Fibroblast of lung (primary cell): ENCODE measurements at places on chromosomes 1 and 21. TPM values are rescaled to one million over a fixed set of nuclear protein-coding genes. Genes with fewer than 3 reads are reported as not detected.

The DUSP23 gene
- polyA plus RNA-seq = 4.7 and 7.5 TPM in 2 replicates

The PAQR6 gene
- 0.05 and 0.17 TPM in 2 replicates for polyA plus RNA-seq

The ALPL gene
- polyA plus RNA-seq = 0.21 and 1.3 TPM in 2 replicates

The CD84 gene
- polyA plus RNA-seq = not detected in 2 replicates

The HLX gene
- polyA plus RNA-seq = 5.4 and 8.2 TPM in 2 replicates

The TRIM63 gene
- not detected in 2 replicates for polyA plus RNA-seq

The S100A3 gene
- polyA plus RNA-seq = 11.5 and 14.8 TPM in 2 replicates

The PBX1 gene
- polyA plus RNA-seq = 43.1 and 47.2 TPM in 2 replicates

The TMEM61 gene
- not detected in 2 replicates for polyA plus RNA-seq

The POLR3GL gene
- 22.6 and 23.3 TPM in 2 replicates for polyA plus RNA-seq

The ILDR2 gene
- 0.03 and 0.14 TPM in 2 replicates for polyA plus RNA-seq

DNA sequence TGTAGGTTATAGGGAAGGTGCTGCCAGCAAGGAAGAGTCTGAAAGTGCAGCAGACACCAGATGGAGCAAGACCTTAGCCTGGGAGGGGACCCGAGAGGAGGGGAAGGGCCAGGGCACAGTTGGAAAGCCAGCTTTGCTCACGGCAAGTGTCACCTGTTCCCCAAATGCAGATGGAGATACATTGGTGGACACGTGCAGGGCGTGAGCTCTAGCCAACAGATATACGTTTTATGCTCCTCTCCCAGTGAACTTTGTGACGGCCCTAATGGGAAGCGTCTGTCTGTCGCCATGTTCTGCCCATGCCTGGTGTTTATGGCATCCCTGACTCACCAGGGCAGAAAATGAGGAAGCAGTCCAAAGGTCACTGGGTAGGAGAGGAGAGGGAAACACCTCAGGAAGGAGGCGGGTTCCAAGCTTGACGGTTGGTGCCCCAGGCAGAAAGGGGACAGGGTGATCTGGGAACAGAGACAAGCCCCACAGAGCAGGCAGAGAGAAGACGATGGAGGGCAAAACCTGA, 7.6 kb downstream of the GPA33 start:
- H3K27me3 ChIP-seq = no peaks in the 10 kb centered on the region
- H3K27ac ChIP-seq = no peak overlapping the region
- no peaks in the 10 kb centered on the region for H3K4me1 ChIP-seq
- no peaks in the 10 kb centered on the region for H3K36me3 ChIP-seq
- no peak for DNase-seq

DNA sequence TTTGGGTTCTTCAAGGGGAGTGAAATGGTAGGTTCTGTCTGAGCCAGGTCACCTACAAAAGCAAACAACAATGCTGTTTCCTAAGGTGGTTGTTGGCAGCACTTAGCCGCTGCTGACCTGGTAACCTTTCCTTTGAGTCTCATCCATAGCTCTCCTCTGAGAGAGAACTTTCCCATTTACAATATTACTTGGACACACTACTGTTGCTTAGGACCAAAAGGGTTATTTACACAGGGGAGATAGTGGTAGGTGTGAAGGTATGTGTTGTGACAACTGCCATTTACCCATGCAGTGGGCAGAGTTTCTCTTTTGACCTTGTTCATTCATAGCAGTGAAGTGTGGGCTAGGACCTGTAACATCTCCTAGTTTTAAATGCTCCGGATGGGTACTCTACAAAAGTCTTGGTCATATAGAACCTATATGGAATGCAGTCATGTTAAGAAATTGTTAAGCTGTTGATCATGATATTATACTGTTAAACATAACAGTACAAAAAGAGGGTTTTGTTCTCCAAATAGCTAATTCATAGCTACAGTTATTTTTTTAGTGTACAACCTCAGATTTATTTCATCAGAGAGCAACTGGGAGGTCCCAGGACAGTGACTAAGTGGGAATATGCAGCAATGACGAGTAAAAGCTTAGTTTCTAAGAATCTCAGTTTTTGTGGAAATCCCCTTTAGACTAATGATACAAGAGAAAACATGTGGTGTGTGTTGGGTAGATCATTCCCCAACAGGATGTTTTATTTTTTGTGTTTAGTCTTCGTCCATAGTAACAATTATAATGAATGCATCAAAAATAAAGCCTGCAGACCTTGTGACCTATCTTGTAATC, 219.7 kb downstream of the NFIA start:
- no peak overlapping the region for H3K4me3 ChIP-seq
- H3K4me1 ChIP-seq = no peaks in the 10 kb centered on the region
- H3K27ac ChIP-seq = no peak overlapping the region
- no peaks in the 10 kb centered on the region for H3K27me3 ChIP-seq

DNA sequence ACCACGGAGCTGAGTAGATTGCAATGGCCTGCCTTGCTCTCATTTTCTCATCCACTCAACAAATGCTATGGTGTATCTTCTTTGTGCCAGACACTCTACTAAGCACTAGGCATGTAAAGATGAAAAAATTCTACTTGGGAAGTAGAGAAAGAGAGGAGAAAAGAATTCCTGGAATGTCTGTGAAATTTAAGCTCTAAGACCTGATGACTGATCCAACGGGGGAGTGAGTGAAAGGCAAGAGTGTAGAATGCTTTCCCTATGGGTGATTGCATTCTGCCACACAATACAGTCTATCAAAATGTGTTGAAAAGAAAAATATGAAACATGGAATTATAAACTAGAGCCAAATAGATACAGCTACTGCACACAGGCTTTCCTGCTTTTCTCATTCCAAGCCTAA, 82.3 kb downstream of the CYYR1 start:
- H3K36me3 ChIP-seq = no peaks in the 10 kb centered on the region
- DNase-seq = no peak
- H3K4me3 ChIP-seq = no peak overlapping the region
- H3K27ac ChIP-seq = no peak overlapping the region
- H3K27me3 ChIP-seq = no peaks in the 10 kb centered on the region

DNA sequence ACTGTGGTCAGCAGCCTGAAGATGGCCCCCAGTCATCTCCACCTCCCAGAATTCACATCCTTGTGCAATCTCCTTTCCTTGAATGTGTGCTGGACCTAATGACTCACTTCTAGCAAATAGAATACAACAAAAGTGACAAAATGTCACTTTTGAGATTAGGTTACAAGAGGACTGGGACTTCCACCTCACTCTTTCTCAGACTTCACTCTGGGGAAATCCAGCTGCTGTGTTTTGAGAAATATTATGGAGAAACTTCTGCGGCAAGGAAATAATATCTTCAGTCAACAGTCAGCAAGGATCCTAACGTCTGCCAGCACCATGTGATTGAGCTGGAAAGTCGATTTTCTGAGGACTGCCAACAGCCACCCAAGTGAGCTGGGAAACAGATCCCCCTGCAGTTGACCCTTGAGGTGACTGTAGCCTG, 70.5 kb upstream of the GADD45A start:
- H3K27me3 ChIP-seq = no peaks in the 10 kb centered on the region
- H3K36me3 ChIP-seq = no peaks in the 10 kb centered on the region
- peaks cover 3% of the 10 kb centered on the region for H3K4me1 ChIP-seq
- H3K27ac ChIP-seq = no peak overlapping the region
- DNase-seq = peak; percentile 6

- no peaks in the 10 kb centered on the region for H3K36me3 ChIP-seq
- DNase-seq = no peak
- H3K27ac ChIP-seq = no peak overlapping the region
Observed at GRCh38 chr1:65141394-65141793, 6.6 kb upstream of the AK4 start.

DNA sequence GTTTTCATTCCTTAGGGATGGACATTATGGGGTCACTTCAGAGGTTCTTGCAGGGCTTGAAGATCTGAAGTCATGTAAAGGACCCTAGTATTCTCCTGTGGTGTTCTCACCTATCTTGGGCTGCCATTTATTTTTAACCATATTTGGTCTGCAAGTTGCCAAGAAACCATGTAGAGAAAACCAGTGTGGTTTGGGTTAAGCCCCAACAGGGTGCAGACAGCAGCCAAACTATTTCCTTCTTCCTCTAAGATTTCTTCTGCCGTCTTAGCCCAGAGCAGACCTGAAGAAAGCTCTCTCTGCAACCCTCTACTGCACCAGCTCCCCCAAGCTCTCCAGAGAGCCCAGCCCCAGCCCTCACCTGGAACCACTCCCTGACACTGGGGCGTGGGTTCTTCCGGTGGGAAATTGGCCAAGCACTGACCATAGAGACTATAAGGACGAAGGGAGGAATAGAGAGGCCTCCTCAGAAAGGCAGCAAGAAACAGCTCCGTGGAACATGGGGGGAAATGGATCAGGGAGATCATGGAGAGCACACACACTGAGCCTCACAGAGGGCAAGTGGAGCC, 136.6 kb downstream of the SYF2 start:
- peaks cover 6% of the 10 kb centered on the region for H3K27me3 ChIP-seq
- peak; percentile 26 for DNase-seq
- H3K27ac ChIP-seq = no peak overlapping the region
- no peaks in the 10 kb centered on the region for H3K4me1 ChIP-seq
- H3K4me3 ChIP-seq = no peak overlapping the region

DNA sequence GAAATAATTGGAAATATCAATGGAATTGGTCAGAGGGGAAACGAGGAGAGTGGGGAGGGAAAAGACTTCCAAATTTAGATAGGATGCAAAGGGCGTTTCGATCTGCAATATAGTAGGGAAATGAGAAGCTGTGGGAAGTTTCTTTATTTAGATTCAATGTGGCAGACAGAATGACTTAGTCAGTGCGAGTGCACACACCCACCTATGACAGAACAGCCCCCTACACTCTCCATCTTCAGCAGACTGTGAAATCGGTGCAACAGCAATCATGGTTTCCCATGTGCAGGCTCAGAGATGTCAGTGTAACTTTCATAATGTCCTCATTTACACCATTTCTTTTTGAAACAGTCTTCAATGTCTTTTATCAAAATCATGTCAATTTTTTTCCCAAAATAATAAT, 46.0 kb downstream of the DIP2A start:
- H3K4me1 ChIP-seq = no peaks in the 10 kb centered on the region
- no peaks in the 10 kb centered on the region for H3K27me3 ChIP-seq

- H3K27ac ChIP-seq = no peak overlapping the region
- no peaks in the 10 kb centered on the region for H3K36me3 ChIP-seq
- no peak for DNase-seq
Observed at GRCh38 chr1:44025816-44026215, 5.4 kb downstream of the SLC6A9 start.

DNA sequence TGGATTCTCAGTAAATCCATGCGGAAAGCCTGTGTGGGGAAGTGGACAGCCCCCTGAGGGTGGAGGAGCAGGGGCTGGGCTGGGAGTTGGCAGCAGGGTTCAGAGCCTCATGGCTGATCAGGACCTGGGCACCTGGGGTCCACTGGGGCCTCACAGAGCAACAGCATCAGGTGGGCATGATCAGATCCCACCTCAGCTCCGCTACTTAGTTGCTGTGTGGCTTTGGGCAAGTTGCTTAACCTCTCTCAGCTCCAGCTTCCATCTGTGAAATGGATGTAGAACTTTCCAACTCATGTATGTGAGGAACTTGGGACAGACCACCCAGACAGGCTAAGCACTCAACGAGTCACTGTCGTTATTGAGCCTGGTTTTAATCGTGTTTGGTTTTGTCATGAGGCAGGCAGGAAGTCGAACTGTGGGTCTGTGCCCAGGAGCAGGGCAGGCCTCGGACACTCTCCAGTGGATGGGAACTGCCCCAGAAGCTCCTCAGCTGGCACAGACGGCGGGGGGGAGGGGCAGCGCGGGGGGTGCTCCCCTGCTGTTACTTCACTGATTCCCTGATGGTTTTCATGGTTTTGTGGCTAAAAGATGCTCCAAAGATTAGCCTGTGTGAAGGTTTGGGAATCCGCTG, 155.8 kb upstream of the TMEM51 start:
- H3K4me3 ChIP-seq = no peak overlapping the region
- H3K4me1 ChIP-seq = peaks cover 22% of the 10 kb centered on the region
- H3K36me3 ChIP-seq = no peaks in the 10 kb centered on the region
- H3K27me3 ChIP-seq = no peaks in the 10 kb centered on the region
- H3K27ac ChIP-seq = no peak overlapping the region

DNA sequence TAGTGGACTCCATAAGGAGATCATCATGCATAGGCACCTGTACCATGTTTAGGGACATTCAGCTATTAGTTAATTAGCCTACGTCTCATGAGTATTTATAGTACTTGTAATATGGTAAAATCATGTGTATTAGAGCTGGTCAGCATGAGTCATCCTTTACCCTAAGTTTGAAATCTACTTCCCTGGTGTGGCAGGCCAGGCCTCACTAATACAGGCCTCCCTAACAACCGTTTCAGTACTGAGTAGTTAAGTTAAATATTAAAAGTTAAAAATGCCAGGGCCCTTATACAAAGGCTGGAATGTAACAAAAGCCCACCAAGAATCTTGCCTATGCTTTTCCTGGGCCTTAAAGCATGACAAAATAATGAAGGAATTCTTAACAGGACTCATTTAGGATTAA, 356.3 kb upstream of the DPYD start:
- no peak overlapping the region for H3K4me3 ChIP-seq
- DNase-seq = peak; percentile 78
- no peaks in the 10 kb centered on the region for H3K4me1 ChIP-seq
- H3K36me3 ChIP-seq = no peaks in the 10 kb centered on the region
- H3K27me3 ChIP-seq = no peaks in the 10 kb centered on the region

GRCh38 chr1:2318314-2319278, 72.8 kb downstream of the MORN1 start:
- DNase-seq = no peak
- peaks cover 10% of the 10 kb centered on the region for H3K4me1 ChIP-seq
- H3K4me3 ChIP-seq = no peak overlapping the region
- no peaks in the 10 kb centered on the region for H3K36me3 ChIP-seq
- no peaks in the 10 kb centered on the region for H3K27me3 ChIP-seq
- H3K27ac ChIP-seq = no peak overlapping the region

DNA sequence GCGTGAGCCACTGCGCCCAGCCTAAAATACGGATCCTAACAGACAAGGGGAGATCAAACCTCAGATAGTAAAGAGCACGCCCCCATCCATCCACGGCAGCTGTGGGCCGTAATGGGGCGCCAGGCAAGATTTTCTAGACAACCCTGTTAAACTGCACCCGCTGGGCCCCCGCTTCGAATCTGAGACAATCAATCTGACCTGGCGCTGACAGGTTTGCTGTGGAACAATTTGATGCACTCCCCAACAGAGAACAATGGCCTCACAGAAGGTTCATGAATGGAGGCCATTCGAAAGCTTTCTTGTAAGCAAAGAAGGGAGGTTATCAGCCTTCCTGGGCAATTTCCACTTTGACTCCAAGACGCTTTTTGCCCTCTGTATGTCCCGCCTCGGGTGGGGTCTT, 30.5 kb downstream of the CLSTN1 start:
- no peaks in the 10 kb centered on the region for H3K4me1 ChIP-seq
- H3K4me3 ChIP-seq = no peak overlapping the region
- no peak for DNase-seq
- H3K27me3 ChIP-seq = no peaks in the 10 kb centered on the region

GRCh38 chr1:28981210-28981609, 66.8 kb downstream of the EPB41 start:
- H3K4me3 ChIP-seq = no peak overlapping the region
- H3K27ac ChIP-seq = no peak overlapping the region
- H3K4me1 ChIP-seq = no peaks in the 10 kb centered on the region
- H3K27me3 ChIP-seq = no peaks in the 10 kb centered on the region
- no peaks in the 10 kb centered on the region for H3K36me3 ChIP-seq
- peak; percentile 11 for DNase-seq

- DNase-seq = peak; percentile 26
- H3K36me3 ChIP-seq = no peaks in the 10 kb centered on the region
- H3K27ac ChIP-seq = no peak overlapping the region
Observed at GRCh38 chr1:158117854-158118704, 62.6 kb upstream of the CD1D start.

- no peak overlapping the region for H3K27ac ChIP-seq
- H3K27me3 ChIP-seq = peaks cover 4% of the 10 kb centered on the region
- peak; percentile 72 for DNase-seq
- H3K36me3 ChIP-seq = no peaks in the 10 kb centered on the region
Observed at GRCh38 chr1:244104309-244105060, 53.4 kb downstream of the ZBTB18 start.
